ENCODE measurements at places on chromosomes 11 and 22. TPM values are rescaled to one million over a fixed set of nuclear protein-coding genes. Genes with fewer than 3 reads are reported as not detected.

Gene PKP3
- 4.9 TPM for total RNA-seq

Gene OR5B21
- total RNA-seq, result not detected

Gene MOGAT2
- total RNA-seq, result not detected

Gene GRM5
- total RNA-seq, result not detected

Gene LAYN
- total RNA-seq, result 118 TPM

Gene LRP4
- total RNA-seq, result 2.9 TPM

Gene HPX
- total RNA-seq, result 0.22 TPM

Gene LDLRAD3
- 3.3 TPM for total RNA-seq

Gene CARD16
- not detected for total RNA-seq

Gene PNPLA3
- total RNA-seq, result 0.54 TPM

Gene TUG1
- total RNA-seq, result 68.5 TPM

Gene POU2AF2
- total RNA-seq, result not detected

DNA sequence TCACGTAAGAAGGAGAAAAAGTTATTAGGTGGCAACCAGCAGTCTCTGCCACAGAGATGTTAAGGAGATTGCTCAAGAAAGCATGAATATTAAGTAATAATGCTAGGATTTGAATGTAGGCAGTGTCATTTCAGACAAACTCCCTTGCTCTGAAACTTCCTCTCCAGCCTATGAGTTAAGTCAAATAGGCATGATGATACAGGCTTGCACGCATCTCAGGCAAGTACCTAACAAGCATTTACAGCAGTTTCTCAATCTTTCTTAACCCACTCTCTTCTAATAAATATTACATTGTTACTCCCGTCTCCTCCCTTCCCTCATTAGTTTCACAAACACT is 72.7 kb downstream of the RAB38 start:
- peak; percentile 61 for DNase-seq

DNA sequence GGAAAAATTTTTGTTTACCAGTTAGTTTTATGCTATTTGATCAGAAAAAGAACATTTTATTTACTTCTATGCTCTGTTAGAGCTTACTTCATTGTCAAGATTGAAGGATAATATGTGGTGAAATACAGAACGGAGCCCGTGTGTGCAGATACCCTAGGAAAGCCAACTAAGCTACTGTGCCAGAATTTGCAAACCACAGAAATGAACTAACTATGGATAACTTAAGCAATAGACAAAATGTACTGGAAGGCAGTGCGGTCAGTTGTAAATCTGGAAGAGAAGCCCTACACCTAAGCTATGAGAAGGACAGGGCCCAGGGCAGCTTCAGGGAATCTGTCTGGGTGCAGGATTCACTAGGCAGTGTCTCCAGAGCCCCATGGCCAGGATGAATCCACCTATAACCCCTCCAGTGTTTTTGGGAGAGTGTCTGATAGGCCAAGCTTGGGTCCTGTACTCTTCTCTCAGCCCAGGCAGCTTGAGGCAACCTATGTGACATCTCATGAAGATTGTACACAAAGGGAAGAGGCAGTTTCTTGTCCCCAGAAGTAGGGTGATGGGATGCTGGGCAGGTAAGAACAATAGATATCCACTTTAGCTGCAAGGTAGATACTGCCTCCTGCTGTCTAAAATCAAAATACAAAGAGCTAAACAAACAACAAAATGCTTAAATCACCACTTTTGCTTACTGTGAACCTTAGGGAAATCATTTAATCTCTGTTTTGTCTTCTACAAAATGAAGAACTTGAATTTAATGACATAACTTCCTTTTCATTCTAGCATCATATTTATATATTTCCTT is 12.1 kb downstream of the MMP7 start:
- DNase-seq, result no peak

DNA sequence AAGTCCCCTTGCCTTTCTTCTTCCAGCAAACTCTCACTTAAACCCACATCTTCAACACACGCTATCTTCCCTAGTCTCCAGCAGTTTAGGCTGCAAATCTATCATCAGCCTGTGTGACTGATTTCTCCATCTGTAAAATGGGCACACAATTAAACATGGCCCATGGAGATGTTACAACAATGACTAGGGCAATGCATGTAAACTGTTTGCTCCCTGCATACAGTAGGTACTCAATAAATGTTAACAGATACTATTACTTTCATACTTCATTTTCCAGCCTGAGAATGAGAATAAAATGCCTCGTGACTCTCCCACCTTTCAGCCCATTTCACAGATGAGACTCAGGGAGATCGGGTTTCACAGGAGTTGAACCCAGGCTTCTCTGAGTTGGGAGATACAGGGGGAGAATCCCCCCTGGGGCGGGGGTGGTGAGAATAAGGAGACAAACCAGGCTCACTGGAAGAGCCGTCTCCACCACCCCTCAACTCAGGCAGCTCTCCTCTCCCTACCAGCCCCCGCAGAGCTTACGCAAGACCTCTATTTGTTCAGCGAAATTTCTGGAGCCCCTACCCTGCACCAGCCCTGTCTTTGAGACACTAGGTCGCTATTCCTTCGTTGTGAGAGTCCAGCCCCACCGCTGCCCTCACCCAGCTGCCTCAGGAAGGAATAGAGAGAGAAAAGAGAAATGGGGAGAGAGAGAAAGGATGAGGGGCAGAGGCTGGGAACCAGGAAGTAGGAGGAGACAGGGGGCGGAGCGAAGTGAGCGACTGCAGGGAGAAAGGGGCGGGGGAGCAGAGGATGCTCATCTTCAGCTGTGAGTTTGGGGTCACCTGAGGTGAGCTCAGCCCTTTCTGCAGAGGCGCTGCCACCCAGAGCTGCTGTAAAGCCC is 42.1 kb upstream of the KLHL35 start:
- peak; percentile 39 for DNase-seq

DNA sequence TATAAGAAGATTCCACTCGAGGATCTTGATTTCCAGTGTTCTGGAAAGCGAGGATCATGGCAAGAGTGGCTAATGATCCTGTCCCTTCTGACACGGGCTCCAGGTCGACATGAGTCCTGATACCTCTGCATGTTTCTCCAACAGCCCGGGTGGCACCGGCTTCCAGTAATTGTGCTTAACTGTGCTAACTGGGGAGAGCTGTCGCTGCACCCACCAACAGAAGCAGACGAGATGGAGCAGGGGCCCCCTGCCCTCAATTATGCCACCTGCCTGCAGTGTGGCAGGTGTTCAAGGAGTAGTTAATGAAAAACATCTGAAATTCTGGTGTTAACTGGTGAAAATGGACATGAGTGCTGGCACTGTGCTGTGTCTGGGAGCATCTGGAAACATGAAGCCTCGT is 6.2 kb downstream of the MRPL21 start:
- DNase-seq, result no peak

GRCh38 chr22:20000246-20001081 is 16.2 kb downstream of the ARVCF start:
- DNase-seq, result no peak

DNA sequence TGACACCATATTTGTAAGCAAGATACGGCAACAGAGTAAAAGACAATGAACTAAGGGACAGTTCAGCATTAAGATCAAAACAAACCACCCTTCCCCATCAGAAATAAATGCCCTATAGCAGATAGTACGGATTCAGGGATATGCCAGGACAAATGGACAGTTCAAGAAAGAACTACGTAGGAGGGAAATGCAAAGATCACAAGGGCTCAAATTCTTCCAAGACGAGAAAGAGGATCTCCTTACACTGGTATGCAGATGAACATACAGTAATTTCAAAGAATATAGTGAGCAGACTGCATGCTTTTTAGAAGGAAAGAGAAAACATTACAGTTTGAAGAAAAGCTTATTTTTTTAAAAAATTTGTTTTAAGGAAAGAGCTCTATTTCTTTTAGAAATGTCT is 124.7 kb upstream of the APOA1 start:
- DNase-seq, result no peak

DNA sequence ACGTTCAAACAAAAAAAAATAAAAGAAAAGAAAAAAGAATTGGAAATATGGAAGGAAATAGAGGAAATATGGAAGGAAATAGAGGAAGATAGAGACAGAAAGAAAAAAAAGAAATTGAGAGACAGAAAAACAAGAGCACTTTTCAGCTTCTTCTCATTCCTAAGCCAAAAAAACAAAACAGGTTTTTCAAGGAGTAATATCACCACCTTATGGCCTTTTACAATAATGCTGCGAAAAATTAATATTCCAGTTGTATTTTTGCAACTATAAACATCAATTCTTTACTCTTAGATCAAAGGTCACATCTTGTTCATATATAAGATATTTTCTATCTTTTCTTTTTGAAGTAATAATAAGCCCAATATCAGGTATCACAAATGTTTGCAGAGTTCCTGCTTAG is 328.3 kb downstream of the FAT3 start:
- DNase-seq, result peak; percentile 37

- DNase-seq, result peak; percentile 95
Observed at GRCh38 chr11:130847517-130847916, 68.8 kb downstream of the SNX19 start.

GRCh38 chr11:66413167-66413566 is 7.7 kb upstream of the NPAS4 start:
- DNase-seq, result no peak

DNA sequence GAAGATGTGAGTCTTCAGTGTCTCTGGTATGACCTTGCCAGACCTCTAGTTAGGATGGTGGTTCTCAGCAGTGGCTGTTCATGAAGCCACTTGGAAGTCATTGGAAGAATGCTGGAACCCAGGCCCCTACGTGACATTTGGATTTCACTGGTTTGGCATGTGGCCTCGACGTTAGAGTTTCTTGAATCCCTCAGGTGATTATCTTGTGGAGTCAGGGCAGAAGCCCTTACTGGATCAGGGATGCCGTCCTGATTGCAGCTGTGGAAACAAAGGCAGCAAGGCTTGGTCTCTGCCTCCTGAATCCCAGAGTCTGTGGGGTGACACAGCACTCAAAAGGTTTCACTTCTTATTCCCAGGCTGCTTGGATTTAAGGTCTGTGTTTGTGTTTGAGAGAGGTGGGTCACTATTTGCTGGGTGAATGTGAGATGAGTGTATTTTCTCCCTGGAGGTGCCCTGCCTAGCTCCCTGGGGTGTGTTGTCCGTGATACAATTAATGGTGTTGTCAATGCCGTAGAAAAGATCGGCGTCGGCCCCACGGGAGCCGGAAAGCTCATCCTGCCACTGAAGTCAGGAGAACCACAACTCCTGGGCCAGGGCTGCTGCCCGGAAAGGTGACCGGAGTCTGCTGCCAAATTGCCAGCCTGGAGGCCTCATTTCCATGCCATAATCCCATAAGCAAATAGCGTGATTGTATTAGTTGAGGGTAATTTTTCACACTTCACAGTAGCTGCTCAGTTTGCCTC is 939.0 kb downstream of the BRD1 start:
- DNase-seq, result no peak

DNA sequence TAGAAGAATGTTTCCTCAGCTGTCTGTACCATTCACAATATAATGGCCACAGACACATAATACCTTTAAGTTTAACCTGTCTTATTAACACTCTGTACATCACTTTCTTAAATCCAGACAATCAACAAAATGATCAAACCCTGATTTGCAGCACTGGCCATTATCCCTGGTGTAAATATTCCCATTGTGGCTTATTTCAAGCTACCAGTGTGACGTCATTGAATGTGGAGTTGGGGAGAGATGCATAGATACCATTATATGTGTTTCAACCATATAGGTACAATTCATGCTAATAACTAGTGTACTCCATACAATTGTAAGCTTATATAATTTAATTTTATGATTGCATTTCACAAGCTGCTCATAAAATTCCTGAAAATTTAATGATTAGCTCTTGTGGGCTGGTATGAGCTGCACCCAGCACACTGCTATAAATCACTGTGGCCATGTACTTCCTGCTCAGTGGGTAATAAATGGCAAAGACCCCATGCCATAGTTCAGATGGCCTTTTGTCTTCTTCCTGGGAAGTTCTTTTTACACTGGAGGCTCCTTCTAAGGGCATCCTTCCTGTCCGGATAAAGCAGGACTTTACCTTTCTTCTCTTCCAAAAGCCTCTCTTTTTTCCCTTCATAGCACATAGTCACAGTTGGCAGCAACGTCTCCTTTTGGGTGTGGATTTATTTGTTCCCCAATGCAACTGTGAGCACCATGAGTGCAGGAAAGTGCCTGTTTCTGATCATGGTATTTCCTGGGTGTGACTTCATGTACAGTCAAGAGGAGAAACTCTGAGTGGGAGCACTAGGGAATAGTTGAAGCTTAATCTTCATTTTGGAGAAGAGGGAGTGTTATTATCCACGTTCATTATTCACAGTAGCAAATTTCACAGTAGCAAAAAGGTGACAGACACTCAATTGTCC is 87.8 kb downstream of the MIAT start:
- DNase-seq, result peak; percentile 19

GRCh38 chr22:37824674-37825641 is 1.8 kb downstream of the GALR3 start:
- peak; percentile 46 for DNase-seq

- DNase-seq, result peak; percentile 71
Observed at GRCh38 chr11:75351791-75352587, 528 bp upstream of the ARRB1 start.

GRCh38 chr22:30564761-30565119 is 9.7 kb downstream of the GAL3ST1 start:
- DNase-seq, result no peak

GRCh38 chr11:110859240-110859840 is 147.1 kb upstream of the ARHGAP20 start:
- no peak for DNase-seq

GRCh38 chr22:24284747-24285203 is 14.1 kb downstream of the SPECC1L start:
- peak; percentile 56 for DNase-seq

DNA sequence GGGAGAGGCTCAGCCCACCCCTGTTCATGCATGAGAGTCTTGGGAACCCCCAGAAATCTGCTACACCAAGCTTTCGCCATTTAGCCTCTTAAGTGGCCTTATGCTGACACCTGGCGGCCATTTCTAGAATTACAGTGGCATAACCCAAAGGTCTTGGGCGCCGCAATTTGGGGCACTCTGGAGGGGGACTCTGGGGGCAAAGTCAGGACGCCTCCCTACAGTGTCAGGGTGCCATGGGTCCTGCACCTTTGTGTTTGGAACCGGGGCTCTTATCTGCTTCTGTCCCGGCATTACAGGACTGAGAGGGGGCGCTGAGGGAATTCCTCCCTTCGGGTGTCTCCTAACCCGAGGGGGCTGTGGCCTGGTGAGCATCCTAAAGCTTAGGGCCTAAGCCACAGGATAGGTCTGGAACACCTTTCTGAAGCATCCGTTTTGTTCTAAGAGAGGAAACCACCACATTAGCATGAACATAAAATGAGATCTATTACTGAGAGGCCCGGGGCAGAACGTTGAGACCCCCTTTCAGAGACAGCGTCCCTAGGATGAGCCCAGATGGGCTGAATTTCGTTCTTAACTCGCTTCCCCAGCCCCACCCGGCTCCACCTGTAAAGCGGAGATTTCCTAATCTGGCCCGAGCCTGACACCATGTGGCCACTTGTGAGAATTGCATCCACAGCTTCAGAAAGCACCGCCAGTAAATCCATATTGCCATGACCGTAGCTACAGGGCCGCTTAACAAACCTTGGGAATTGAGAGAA is 9.3 kb downstream of the INS start:
- peak; percentile 77 for DNase-seq

- no peak for DNase-seq
Observed at GRCh38 chr11:134724106-134724778, 312.2 kb upstream of the B3GAT1 start.

DNA sequence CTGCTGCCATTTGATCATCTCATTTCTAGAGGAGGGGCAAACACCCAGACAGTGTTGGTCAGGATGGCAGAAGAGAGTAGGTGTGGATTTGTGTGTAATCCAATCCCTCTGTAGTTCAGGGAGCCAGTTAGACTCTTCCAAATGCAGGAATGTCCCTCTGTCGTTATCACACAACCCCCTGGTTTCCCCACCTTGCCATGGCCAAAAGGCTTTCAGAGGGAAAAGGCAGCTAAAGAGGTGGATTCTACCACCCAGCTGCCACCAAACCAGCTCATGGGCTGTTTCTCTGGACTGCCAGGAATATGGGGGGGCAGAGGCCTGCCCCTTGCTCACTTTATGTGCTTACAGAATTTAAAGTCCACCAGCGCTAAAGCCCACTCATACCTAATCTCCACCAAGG is 18.1 kb downstream of the TSKU start:
- DNase-seq, result no peak

All from GM23248 (cell line).